ENCODE measurements at places on chromosomes 3 and 15.

- no peak for DNase-seq
These were observed 6.0 kb downstream of the CLCN2 start for GRCh38 chr3:184355261-184356040.

DNA sequence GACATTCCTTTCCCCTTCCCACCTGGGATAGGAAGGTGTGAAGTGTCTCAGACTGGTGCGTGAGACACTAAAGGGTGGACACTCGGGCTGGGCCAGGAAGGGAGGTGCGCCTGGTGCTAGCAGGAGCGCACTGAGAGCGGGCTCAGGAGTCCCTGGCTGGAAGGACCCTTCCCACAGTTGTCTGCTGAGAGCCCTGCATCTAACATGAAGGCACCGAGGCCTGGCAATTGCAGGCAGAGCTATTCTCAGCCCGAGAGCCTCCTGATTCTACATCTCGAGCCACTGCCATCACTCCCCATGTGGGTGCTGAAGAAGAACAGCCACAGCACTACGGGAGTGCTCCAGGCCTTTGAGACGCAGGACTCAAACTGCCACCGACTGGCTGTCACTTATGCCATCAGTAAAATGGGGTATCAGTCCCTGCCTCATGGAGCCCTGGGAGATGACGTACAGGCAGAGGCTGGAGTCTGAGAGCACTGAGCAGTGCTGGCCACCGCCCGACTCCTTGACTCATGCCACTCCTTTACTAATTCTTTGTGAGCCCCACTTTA, 159.4 kb downstream of the KLF13 start:
- DNase-seq = no peak

GRCh38 chr15:31974855-31975829, 55.2 kb upstream of the CHRNA7 start:
- no peak for DNase-seq

DNA sequence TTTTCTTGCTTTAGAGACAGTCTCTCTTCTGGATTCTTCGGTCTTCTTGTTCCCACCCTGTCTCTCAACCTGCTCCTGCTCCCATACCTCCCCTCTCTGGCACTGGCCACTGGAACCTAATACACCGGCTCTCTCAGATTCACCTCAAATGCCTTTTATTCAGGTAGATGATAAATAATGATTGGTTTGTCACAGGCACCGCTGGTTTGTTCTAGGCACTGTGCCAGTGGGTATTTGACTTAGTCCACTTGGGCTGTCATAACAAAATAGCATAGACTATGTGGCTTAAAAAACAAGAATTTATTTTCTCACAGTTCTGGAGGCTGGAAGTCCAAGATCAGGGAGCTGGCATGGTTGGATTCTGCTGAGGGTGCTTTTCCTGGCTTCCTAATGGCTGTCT, 278.2 kb upstream of the STT3B start:
- no peak for DNase-seq

GRCh38 chr3:158369279-158369678, 201.7 kb upstream of the MLF1 start:
- DNase-seq = no peak

GRCh38 chr15:69665641-69666111, 213.1 kb downstream of the RPLP1 start:
- no peak for DNase-seq

DNA sequence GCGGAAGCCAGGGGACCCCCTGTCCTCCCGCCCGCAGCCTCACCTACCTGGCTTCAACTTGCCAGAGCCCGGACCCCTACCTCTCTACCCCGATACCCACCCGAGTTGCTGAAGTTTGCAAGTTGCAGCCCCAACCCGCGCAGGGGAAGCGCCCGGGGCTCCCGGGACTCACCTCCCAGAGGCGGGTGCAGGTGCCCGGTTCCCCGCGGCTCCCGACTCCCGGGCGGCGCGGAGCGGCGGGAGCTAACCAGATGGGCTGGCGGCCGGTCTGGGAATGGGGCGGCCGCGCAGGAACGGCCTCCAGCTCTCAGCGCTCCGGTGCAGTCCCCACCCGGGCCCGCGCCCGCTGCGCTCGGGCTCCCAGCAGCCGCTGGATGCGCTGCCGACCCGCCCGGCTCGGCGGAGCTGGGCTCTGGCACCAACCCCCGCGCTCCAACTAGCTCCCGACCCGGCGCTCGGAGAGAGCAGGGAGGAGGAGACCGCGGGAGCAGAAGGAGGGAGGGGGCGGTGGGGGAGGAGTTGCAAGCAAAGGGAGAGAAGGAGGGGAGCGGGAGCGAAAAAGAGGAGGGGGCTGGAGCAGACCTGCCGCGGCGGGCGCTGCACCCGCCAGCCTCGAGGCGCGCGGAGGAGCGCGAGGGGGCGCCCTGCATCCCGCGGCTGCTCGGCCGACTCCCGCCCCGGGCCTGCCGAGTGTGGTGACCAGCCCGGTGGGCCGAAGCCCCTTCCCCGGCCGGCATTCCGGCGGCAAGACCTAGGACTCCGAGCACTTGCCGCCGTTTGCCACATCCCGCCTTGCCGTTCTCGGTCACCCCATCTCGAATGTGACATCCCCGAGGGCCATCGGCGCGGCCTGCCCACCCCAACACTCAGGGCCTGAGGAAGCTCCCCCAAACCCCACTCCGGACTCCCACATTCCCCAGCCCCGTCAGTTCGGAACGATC, at the start of gene SEMA5B:
Gene SEMA5B (minus strand): TSS at position 472 of the 941 bp plus-strand sequence. CDS start 66,500 bp downstream, outside the sequence.
- peak; percentile 16 for DNase-seq

GRCh38 chr3:33537133-33537532, 96.9 kb upstream of the UBP1 start:
- no peak for DNase-seq

DNA sequence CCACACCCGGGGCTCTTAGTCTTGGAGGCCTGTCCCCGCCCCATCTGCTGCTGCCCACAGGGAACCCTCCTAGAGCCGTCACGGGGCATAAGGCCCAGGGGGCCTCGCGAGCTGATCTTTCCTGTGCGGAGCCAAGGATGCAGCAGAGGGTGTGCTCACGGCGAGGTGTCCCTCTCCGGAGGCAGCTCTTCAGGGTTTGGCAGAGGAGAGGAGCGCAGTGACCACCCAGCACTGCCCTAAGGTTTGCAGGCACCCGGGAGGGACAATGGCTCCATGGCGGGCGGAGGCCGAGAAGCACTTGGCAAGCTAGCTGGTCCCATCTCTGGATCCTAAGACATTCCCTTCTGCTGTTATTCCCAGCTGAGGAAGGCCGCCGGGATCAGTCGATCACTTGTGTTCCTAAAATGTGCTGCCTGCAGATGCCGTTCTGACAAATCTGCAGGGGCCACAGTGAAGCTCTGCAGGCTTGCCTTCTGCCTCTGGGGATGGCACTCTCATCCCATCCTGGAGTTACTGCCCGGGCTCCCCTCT, 47.4 kb upstream of the PCSK6 start:
- DNase-seq = no peak

GRCh38 chr3:187661267-187661666, 8.9 kb downstream of the SST start:
- no peak for DNase-seq

DNA sequence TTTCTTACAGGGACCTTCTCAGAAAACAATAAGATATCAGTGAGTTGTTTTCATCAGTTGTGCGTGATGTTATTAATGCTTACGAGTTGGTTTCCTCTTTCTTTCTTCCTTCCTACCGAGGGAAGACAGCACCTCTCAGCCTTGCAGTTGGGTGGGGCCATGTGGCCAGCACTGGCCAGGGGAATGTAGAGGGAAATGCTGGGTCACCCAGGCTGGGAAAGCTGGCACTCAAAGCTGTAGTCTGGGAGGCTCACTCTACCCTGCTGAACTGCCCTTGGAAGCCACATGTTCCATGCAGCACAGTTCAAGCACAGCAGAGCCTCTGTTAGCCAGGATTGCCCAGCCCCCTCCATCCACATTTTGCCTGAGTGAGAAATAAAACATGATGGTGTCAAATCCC, 10.1 kb upstream of the CHCHD6 start:
- DNase-seq = no peak

- no peak for DNase-seq
These were observed 182.6 kb downstream of the TP63 start for GRCh38 chr3:189813647-189814240.

DNA sequence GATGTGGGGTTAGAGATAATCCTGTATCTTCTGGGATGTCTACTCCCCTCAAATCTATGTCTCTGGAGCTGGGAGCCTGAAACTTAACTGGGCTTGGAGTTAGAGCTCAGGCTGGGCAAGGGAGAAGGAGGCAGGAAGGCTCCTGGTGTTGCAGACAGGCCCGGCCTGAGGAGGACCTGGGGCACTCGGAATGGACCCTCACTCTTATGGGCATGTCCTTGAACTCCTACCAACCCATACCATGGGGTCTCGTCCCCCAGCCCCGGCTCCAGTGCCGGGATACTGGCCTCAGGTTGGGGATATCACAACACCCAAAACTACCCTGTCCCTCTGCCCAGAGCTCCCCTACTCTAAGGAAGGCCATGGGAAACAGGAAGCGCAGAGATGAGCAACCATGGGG, 45.2 kb downstream of the SCN5A start:
- no peak for DNase-seq

- DNase-seq = no peak
These were observed 1134.8 kb downstream of the NSUN3 start for GRCh38 chr3:95197661-95198060.

GRCh38 chr3:115975353-115975752, 352.0 kb downstream of the GAP43 start:
- no peak for DNase-seq

- DNase-seq = no peak
These were observed 34.8 kb downstream of the FAM3D start for GRCh38 chr3:58631742-58632141.

DNA sequence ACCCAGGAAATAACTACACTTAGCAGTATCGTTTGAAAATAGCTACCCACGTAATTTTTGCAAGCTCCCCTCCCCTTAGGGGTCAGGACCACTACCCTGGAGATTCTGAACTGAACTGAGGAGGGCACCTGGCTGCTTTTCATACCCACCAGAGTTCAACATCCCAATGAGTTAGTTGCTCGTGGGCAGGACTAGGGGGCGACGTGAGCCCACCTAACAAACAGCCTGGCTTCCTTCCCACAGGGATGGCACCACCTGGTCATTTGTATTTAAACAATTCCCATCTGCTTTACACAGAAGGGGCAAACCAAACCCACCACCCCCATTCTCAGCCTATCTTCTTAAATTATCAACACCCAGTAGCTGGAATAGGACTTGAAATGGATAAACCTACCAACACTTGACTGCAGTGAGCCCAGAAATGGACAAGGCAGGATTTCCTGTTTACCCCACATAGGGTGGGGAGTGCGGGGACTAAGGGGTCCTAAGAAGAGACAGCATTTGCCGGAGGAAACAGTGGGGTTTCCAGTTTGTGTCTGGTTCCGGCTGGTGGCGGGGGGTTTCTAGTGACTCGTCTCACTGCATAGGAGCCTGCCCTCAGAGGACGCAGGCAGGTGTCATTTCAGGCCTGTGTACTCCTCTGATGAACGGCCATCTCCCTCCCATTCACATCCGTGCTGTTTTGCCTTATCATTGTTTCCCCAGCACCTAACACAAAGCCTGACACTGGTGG, 11.6 kb upstream of the VGLL4 start:
- DNase-seq = no peak

DNA sequence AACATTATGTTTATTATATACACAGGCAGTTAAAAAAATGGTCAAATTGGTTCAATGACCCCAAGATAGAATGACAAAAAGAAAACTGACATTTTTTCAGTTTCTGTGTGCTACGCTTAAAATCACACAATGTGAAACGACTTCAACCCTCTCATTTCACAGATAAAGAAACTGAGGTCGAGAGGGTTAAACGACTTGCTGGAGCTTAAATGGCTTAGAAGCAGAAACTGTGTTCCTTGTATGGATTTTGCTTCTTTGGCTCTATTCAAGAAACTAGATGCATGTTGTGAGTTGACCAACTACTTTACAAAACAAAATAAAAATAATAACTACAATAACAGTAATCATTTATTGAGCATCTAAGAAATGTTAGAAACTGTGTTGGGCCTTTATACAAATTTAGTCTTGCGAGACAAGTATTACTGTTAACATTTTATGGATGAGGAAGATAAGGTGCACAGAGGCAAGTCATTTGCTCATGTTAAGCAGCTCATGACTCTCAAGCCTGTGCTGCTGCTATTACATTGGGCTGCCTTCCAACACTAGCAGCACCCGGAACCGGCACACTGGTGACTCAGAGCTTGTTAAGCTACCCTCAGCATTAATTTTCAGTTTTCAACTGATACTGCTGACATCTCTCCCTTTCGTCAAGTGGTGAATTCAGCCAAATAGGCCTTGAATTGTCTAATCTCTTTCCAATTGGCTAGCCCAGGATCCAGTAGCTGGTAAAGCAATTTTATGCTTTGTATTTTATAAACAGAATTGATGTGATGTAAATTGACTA, 487.6 kb downstream of the NAALADL2 start:
- DNase-seq = no peak

DNA sequence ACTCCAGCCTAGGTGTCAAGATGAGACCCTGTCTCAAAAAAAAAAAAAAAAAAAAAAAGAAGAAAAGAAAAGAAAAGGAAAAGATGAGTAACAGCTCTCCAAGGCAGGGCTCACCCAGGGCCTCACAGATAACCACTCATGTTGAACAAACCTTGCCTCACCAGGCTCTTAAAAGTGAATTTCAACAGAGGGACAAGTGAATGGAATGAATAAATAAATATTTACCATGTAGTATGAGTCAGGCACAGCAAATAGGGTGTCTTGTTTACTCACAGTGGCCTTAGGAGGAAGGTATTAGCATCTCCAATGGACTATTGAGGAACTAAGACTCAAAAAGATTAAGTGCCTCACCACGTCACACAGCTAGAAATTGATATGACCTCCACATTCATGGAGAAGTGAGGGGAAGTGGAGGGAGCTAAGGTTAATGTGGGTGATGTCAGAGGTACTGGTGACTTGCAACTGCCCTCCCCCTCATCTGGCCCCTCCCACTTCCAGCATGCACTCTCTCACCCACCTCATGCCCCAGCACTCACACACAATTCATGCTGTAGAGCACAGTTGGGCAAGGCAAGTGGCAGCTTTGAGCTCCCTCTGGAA, 255.5 kb downstream of the UACA start:
- DNase-seq = no peak

- no peak for DNase-seq
These were observed 6.5 kb upstream of the SRGAP3 start for GRCh38 chr3:9255976-9256375.

GRCh38 chr3:27134171-27134796, 234.9 kb downstream of the NEK10 start:
- DNase-seq = peak; percentile 27

- no peak for DNase-seq
These were observed 4.7 kb downstream of the LRRK1 start for GRCh38 chr15:100923902-100924301.

- DNase-seq = no peak
These were observed 144.4 kb downstream of the GMNC start for GRCh38 chr3:190718097-190718496.

DNA sequence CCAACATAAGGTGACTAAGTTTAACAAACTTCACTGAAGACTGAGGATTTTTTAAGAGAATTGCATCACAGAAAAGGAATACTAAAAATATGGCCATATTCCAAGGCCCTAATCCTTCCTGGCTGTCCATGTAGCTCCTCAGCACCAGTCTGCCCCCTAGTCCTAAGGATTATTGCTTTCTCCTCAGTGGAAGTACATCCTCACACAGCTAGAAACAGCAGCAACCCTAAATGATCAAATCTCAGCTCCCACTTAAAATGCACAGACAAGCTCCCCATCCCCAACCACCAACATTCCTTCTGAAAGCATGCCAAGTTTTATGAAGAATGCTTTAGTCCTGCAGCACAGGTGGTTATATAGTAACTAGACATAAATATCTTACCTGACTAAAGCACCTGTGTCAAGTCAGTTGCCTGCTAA, 14.7 kb downstream of the ST3GAL6 start:
- DNase-seq = no peak
